ENCODE measurements at places on chromosomes 4 and X.

GRCh38 chr4:33369446-33369845 lies 2649.3 kb downstream of the PCDH7 start:
- DNase-seq = no peak

- peak; percentile 79 for DNase-seq
Observed at GRCh38 chr4:8419222-8420041, 21.1 kb downstream of the ACOX3 start.

GRCh38 chr4:180900781-180901180 lies 1342.4 kb upstream of the TENM3 start:
- no peak for DNase-seq

DNA sequence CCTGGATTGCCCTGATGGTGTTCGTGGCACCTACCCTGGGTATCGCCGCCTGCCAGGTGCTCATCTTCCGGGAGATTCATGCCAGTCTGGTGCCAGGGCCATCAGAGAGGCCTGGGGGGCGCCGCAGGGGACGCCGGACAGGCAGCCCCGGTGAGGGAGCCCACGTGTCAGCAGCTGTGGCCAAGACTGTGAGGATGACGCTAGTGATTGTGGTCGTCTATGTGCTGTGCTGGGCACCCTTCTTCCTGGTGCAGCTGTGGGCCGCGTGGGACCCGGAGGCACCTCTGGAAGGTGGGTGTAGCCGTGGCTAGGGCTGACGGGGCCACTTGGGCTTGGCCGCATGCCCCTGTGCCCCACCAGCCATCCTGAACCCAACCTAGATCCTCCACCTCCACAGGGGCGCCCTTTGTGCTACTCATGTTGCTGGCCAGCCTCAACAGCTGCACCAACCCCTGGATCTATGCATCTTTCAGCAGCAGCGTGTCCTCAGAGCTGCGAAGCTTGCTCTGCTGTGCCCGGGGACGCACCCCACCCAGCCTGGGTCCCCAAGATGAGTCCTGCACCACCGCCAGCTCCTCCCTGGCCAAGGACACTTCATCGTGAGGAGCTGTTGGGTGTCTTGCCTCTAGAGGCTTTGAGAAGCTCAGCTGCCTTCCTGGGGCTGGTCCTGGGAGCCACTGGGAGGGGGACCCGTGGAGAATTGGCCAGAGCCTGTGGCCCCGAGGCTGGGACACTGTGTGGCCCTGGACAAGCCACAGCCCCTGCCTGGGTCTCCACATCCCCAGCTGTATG lies 1.8 kb downstream of the AVPR2 start:
- no peak for DNase-seq

DNA sequence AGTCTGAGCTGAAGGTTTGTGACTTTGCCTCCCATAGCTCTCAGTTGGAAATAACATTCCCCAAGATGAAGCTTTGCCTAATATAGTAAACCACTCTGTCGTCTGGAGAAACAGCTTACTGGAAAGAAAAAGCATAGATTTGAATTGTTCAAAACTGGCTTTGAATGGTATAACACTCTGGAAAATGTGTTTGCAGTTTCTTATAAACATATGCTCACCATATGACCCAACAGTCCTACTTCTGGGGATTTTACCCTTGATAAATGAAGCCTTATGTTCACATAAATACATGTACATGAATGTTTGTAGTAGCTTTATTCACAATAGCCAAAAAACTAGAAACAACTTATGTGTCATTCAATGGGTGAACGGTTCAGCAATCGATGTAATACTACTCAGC lies 10.2 kb downstream of the VEGFD start:
- DNase-seq = no peak

DNA sequence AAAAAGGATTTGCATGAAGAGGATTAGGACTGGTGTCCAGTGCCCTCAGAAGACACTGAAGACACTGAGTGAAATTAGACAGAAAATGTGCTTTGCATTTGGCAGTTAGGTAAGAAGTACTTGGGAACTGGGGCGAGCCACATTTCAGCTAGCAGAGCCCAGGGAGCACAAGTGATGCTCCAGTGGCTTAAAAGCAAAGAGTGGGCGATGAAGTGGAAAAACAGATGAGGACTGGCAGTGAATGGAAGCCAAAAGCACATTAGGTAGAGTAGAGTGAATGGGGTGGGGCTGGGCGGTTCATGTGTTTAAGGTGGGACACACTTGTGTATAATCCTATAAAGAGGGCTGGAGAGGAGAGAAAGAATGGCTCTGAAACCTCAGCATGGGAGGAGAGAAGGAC lies 18.4 kb downstream of the DCLK2 start:
- DNase-seq = no peak
